ENCODE measurements at places on chromosomes 13 and 19.

DNA sequence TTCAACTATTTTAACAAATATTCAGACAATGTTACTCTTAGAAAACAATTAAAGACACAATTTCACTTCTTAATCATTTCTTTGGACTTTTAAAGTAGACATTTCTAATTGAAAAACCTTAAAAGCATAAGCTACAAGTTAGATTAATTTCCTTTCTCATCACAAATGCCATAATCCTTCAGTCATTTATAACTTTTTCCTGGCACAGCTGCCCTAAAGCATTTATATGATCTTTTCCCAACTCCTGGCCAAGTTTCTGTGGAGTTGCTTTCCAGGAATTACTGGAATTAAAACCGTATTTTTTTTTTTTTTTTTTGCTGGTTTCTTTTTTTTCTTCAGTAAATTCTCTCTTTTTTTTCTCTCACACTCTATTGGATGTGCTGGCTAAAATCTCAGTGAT is 615.9 kb downstream of the TBC1D4 start:
- H3K4me1 ChIP-seq, result peaks cover 3% of the 10 kb centered on the region
- no peak overlapping the region for H3K4me3 ChIP-seq
- DNase-seq, result no peak
- no peaks in the 10 kb centered on the region for H3K36me3 ChIP-seq
- H3K27ac ChIP-seq, result no peak overlapping the region
- H3K27me3 ChIP-seq, result no peaks in the 10 kb centered on the region

DNA sequence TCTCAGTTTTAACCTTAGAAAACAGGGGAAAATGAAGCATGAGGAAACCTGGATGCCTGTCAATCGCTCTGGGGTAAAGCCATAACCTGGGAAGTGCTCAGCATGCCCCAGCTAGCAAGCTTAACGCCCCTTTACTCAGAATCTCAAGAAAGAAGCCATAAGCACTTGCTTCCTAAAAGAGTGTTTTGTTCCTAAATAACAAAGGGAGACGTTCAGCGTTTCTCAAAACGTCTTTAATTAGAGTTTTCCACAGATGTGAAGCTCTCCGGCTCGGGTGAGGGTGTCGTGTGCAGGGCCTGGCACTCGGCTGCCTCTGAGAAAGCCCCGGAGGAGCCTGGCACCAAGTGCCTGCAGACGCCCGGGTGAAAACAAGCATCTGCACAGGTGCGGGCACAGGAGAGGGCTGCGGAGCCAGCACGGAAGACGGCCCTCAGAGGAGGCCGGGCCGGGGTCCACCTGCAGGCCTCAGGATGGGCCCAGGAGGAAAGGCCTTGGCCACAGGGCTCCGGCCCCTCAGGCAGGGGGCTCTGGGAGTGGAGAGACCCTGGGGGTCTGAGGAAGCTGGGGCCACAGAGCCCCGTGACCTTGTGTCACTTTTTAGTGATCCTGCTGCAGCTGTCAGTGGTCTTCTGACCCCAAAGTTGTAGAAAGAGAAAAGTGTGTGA is 6.2 kb downstream of the GAS6 start:
- peaks cover 64% of the 10 kb centered on the region for H3K4me1 ChIP-seq
- H3K27me3 ChIP-seq, result no peaks in the 10 kb centered on the region
- no peak for DNase-seq
- no peak overlapping the region for H3K4me3 ChIP-seq
- H3K36me3 ChIP-seq, result no peaks in the 10 kb centered on the region

GRCh38 chr19:36140304-36141038 is 605 bp downstream of the CAPNS1 start:
- H3K27me3 ChIP-seq, result no peaks in the 10 kb centered on the region
- H3K4me1 ChIP-seq, result peaks cover 30% of the 10 kb centered on the region

GRCh38 chr13:28012896-28013295 is 24.4 kb upstream of the URAD start:
- H3K27ac ChIP-seq, result no peak overlapping the region
- no peak overlapping the region for H3K4me3 ChIP-seq
- peaks cover 10% of the 10 kb centered on the region for H3K27me3 ChIP-seq
- no peaks in the 10 kb centered on the region for H3K4me1 ChIP-seq
- no peak for DNase-seq
- H3K36me3 ChIP-seq, result no peaks in the 10 kb centered on the region

GRCh38 chr13:28161370-28161769 is 23.0 kb downstream of the PAN3 start:
- no peak for DNase-seq
- no peaks in the 10 kb centered on the region for H3K27me3 ChIP-seq
- H3K4me1 ChIP-seq, result peaks cover 27% of the 10 kb centered on the region
- no peak overlapping the region for H3K27ac ChIP-seq
- H3K4me3 ChIP-seq, result no peak overlapping the region

- no peak overlapping the region for H3K4me3 ChIP-seq
- no peak for DNase-seq
- no peaks in the 10 kb centered on the region for H3K27me3 ChIP-seq
- no peaks in the 10 kb centered on the region for H3K36me3 ChIP-seq
These were observed 2.7 kb downstream of the TBC1D4 start for GRCh38 chr13:75479102-75479740.

DNA sequence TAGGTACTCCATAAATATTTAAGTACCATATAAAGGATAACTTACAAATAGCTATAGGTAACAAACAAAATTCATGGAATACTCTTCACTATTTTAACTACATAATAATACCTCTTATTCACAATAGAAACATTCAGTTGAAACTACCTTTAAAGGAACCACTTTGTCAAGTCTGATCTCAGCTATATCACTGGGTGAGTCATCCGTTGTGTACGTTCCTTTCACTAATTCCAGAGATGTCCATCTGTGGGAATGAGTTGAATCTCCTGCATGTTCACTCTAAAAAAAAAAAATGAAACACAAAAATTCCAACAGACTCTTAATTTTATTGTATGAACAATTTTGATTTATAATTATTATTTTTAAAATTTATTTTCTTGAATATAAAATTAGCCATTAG is 149.4 kb upstream of the FBXL3 start:
- no peaks in the 10 kb centered on the region for H3K36me3 ChIP-seq
- no peaks in the 10 kb centered on the region for H3K4me1 ChIP-seq
- no peak for DNase-seq
- no peak overlapping the region for H3K27ac ChIP-seq

DNA sequence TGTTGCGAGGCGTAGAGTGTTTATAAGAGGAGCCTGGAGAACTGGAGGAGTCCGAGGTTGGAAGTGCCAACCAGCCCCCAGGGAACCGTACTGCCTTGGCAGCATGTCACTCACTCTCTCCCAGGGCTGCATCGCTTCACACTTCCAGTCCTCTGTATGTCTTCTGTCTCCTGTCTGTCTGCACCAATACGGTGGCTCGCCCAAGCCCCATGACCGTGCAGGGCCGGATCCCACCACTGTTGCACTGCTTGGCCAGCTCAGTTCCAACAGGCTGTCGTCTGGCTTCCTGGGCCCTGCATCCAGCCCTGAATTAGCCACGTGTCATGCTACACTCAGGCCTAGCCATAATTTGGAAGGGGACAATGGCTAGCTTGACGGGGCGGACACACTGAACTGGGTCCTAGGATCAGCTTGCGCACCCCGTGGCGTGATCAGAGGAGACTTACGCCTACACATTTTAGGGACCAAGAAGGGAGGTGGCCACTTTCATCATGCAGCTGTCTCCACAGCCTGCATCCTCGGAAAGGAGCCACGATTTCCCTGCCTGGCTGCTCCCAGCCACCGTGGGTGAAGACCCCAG is 147.1 kb downstream of the URI1 start:
- no peaks in the 10 kb centered on the region for H3K36me3 ChIP-seq
- no peak overlapping the region for H3K27ac ChIP-seq
- no peak for DNase-seq
- no peak overlapping the region for H3K4me3 ChIP-seq
- no peaks in the 10 kb centered on the region for H3K4me1 ChIP-seq

All from sigmoid colon (tissue), 7 donors.